Daoy (cell line): ENCODE measurements at places on chromosomes 5 and 9.

DNA sequence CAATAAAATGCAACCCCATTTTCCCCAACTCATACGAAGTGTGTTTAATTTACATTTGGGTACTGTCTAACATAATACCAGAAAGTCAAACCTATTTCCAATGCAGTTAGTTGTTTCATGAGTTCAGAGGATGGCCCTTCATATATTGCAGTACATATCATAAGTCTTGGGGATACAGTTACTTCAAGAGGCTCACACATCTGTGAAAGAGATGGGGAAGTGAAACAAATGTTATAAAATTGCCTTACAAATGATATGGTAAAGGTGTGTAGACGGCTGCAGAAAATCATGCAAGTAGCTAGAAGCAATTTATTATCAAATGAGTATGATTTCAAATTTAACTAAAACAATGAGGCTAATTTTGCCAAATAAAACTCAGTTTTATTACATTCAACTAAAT is 219.0 kb upstream of the CDH12 start:
- no peak for DNase-seq

GRCh38 chr5:1105350-1106265 is 6.3 kb downstream of the SLC12A7 start:
- no peak for DNase-seq

DNA sequence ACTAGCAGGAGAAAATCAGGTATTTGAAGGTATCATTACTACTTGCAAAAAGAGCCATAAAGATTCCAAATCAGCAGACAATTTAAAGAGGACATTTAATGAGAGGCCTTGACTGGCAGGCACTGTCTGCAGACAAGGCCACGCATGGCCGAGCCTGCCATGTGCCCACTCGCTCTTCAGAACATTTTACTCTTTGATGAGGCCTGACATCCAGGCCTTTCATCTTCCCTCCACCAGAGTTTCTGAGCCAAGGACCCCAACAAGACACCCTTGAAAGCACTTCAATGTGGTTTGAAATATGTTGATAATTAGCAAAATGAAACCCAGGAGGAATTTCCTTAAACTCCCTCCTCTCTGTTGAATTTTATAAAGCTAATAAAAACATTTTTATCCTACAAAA is 16.4 kb downstream of the AK8 start:
- no peak for DNase-seq

- DNase-seq = no peak
These were observed 375.1 kb downstream of the CHSY3 start for GRCh38 chr5:130279386-130279785.

GRCh38 chr9:107481035-107481434 is 8.5 kb downstream of the KLF4 start:
- DNase-seq = no peak

- no peak for DNase-seq
These were observed 42.1 kb upstream of the GNAQ start for GRCh38 chr9:78073722-78074121.

DNA sequence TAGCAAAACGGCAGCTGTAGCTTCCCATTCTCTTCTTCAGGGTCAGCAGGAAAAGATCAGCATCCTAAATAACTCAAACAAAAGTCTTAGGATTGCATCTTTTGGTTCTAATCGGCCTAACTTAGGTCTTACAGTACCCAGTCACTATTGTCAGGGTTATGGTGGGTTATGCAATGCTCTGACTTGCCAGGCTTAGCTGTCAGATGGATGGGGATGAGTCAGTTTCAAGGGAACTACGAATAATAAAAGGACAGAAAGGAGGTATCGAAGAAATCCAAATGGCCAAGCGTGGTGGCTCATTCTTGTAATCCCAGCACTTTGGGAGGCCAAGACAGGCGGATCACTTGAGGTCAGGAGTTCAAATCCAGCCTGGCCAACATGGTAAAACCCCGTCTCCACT is 46.5 kb downstream of the PPP1R2B start:
- no peak for DNase-seq

- DNase-seq = no peak
These were observed 85.2 kb downstream of the CYFIP2 start for GRCh38 chr5:157350939-157351801.

GRCh38 chr5:159274676-159275075 is 11.6 kb downstream of the UBLCP1 start:
- DNase-seq = no peak

- no peak for DNase-seq
These were observed 21.8 kb upstream of the ADAMTS19 start for GRCh38 chr5:129438322-129438721.

DNA sequence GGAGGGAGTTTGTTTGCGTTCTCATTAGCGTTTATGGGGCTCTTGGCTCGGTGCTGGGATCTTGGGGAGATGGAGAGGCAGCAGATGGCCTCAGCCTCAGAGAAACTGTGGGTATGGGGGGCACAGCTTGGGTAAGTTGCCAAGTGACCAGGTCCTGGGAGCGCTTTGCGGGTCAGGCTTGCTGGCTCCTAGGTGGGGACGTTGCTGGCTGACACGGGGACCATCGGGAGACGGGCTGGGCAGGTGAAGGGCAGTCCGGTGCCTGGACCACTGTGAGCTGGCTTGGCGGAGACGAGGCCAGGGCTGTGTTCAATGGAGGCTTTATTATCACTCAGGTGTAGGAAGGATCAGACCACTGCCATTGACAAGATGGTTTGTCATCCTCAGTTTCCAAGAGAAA is 30.0 kb downstream of the FGD3 start:
- no peak for DNase-seq

GRCh38 chr9:20853866-20854265 is 169.8 kb downstream of the FOCAD start:
- no peak for DNase-seq

DNA sequence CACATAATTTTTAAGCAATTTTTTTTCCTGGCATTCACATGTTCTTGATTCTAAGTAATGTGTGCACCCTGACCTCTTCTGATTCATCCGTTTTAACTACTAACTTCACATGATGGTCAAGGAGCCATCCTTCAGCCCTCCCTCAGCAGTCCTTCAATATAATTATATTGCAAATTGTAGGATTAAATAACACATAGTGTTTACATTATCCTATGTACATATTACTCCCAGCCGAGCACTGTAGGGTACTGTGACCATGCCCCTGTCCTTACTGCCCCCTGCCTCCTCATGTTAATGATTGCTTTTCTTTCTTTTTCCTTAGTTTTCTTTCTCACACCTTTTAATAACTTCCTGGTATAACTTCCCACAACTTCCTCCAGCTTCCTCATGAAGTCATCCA is 96.3 kb upstream of the FANCC start:
- no peak for DNase-seq

DNA sequence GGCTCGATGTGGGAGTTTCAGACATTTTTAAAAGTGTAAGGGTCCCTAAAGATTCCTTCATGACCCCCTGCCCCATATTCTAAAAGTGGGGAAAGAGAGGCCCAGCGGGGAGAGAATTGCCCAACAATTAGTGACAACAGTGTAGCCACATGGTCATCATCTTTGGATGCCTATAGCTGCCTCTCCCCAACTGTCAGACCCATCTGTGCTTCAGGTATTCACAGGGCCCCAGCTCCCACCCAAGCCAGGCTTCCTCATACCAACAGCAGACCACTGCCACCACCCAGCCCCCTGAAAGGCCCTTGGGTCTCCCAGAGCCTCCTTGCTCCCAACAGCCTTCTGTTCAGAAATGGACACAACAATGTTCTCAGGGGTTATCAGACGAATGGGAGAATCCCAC is 4.1 kb downstream of the BICD2 start:
- DNase-seq = no peak

DNA sequence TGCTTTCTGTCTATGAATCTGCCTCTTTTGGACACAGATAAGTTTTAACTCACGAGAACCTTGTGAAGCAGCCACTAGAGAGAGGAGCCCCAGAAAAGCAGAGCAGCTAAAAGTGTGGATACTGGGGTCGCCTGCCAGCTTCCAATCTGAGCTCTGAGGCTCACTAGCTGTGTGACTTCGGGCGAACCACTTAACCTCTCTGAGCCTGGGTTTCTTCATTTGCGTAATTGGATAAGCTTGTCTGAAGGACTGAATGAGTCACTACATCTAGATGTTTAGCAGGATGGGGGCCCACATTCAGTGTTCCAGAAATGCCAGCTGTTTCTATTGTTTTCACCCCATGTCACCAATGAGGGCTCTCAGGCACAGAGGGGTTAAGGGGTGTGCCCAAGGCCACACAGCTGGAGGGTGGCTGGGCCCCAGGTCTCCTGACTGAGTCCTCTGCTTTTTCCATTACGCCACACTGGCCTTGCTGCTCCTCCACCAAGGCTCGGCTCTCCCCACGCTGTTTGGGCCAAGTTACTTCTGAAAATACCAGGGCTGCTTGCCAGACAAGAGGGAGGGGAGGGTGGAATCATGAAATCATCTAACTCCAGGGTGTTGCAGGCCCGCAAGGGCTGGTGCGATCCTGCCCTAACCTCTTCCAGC is 36.2 kb downstream of the SH3PXD2B start:
- peak; percentile 78 for DNase-seq

- no peak for DNase-seq
These were observed 108.6 kb upstream of the EGFLAM start for GRCh38 chr5:38149815-38150195.

GRCh38 chr5:172834415-172835289 is 601 bp downstream of the ERGIC1 start:
- no peak for DNase-seq

GRCh38 chr9:88197016-88197415 is 58.7 kb upstream of the SPATA31C2 start:
- peak; percentile 73 for DNase-seq

DNA sequence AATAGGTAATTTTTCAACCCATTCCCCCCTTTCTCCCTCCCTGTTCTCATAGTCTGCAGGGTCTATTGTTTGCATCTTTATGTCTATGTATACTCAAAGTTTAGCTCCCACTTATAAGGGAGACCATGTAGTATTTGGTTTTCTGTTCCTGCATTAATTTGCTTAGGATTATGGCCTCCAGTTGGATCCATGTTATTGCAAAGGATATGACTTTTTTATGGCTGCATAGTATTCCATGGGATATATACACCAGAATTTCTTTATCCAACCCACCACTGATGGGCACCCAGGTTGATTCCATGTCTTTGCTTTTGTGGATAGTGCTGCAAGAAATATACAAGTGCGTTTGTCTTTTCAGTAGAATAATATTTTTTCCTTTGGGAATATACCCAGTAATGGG is 761.6 kb upstream of the GRAMD2B start:
- DNase-seq = no peak

DNA sequence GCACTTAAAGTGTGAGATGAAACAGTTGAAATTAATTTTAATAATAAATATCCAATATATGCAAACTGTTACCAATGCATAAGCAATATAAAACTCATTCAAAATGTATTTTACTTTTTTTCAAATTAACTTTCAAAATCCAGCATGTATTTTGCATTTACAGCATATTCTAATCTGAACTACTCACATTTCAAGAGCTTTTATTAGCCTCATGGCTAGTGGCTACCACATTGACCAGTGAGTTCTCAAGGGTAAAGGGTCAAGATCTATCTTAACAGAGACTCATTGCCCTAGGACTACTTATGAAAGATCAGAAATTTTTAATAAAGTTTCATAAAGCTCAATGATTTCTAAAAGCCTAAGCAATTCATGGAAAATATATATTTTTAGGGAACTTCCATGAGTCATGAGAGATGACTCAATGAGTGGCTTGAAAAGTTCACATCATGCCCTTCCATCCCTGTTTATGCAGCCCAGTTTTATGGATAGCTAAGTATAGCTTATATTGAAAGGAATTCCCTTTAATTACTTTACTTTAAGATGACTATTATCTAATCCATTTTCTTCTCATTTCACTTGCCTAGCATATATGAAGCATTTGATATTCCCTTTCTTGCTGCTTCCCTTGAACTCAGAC is 608.6 kb downstream of the SLCO4C1 start:
- DNase-seq = no peak

- DNase-seq = no peak
These were observed 30.3 kb upstream of the LCP2 start for GRCh38 chr5:170327829-170328228.

GRCh38 chr5:169945831-169946261 is 34.4 kb downstream of the INSYN2B start:
- peak; percentile 65 for DNase-seq

GRCh38 chr9:82337351-82337750 is 348.8 kb downstream of the SPATA31D1 start:
- DNase-seq = no peak

DNA sequence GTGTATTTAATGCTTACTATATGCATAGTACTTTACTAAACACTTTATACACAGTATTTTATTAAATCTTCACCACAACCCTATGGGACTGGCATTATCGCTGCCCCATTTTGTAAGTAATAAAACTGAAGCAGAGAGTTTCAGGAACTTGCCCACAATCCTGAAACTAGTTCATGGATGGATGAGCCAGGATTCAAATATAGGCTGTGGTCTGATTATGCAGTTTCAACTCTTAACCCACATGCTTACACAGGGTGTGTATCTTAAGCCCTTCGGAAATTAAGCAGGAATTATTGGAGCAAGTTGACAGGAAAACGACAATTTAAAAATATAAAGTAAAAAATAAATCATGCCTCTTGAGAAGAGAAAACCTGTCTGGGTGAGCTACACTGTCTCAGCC is 109.0 kb downstream of the ATP10B start:
- DNase-seq = no peak

DNA sequence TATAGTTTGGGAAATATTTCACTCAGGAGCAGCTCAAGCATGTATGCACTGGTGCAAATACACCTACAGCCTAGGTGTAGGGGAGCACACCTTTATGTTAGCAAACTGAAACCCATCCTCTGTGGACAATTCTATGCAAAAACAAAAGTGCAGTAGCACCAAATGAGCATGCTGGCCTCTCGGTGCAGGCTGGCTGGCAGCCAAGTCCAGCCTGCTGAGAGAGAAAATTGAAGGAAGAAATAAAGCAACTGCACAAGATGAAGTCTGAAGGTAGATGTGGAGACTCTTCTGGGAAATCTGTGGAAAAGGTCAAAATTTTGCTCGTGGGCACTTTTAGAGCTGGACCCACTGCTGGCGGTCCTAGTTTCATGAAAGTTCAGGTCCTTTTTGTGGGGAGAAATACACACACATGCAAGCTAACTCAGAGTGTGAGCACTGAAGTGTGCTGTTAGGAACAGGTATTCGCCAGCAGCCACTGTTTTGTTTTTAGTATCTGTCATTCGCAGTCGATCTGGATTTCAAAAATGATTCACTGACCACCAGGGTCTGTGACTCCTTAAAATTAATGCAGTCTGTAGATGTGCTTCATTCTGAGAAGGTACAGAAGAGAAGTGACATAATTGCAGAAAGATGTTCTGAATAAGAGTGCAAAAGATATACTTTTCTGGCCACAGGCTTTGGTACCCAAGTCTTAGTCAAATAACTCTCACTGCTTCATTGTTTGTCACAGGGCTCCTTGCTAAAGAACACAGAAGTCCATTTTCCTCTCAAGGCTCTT is 281.7 kb downstream of the PARP8 start:
- no peak for DNase-seq
